ENCODE measurements at places on chromosomes 4 and X.

DNA sequence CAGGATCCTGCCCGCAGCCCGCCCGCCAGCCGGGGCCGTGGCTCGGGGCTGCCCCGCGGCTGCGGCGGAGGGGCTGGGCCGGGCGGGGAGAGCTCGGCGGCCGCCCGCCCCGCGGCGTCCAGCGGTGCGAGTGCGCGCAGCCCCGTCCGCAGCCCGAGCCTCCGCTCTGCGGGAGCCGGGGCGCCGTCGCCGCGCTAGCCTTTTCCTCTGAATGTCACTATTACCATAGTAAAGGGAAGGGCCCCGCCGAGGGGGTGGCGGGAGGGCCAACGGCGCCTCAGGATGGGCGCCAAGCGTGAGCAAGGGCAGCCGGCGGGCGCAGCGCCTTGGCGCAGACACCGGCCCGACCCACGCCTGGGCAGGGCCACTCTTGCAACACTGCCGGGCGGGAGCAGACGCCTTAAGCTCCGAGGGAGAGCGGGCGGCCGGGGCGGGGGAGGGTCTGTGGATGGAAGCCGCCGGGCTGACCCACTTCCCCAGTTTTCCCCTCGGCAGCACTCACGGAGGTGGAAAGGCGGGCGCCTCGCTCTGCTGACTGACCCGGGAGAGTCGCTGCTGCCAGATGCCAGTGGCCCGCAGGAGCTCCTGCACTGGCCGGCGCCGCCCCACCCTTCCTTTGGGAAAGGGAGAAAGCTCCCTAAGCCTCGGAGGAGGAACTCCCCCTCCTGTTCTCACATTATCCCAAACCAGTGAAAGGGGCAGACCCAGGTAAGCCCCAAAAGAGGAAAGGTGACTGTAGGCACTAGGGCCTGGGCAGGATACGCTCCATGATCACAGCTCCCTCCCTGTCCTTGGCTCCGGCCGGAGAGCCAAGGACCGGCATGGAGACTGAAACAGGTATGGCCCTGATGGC, 329.4 kb downstream of the HNRNPD start:
- peak; percentile 90 for DNase-seq

DNA sequence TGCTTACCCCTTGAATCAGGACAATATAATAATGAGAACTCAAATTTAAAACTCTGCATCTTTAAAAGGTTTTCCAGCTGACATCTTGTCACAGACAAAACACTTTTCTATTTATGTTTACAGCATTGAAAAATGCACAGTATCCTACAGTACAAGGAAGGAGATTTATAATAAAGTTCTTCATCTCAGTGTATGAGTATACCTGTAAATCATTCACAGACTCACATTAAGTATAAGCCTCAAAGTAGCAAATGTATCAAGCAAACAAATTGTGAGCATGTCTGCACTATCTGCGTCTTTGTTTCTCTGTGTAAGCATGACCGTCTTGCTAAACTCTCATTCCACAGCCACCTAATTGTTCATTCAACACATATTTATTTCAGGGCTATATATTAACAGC, 52.8 kb downstream of the PPP1R2C start:
- DNase-seq: no peak

DNA sequence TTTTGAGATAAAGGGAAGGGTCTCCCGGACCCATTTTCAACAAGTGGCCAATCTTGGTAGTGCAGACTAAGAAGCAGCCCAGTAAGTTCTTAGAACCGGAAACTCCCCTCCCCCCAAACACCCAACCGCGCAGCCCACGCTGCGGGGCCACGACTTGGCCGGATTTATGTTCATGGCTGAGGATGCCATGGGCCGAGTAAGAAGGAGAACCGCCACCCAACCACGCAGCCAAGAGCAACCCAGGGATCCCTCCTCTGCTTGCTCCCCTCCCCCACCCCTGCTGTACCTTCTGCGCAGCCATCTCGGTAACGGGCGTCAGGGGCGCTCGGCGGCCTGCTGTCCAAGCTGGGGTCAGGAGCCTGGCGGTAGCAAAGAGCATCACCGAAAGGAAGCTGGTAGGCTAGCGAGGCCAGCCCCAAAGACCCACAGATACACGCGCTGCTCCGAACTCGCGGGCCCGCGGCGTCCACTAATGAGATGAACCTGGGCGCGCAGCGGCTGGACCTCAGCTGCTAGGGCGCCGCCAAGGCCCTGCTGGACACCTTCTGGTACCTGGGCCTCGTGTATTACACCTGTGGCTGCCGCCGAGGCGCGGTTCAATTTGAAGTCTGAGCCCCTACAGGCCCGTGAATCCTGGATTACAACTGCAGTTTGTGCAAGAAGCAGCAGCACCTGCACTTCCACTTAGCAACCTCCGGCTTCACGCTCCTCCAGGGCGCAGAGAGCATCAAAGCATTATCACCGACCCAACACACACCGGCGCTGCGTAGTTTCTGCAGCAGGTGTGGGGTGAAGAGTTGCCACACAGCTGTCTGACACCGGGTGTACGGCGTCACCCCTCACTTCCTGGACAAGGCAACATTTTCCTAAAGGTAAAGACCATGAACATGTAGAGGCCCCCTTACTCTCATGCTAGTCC, 63.4 kb downstream of the NUDT10 start:
- DNase-seq: peak; percentile 49

GRCh38 chr4:187289371-187289770, 565.7 kb upstream of the FAT1 start:
- DNase-seq: no peak

DNA sequence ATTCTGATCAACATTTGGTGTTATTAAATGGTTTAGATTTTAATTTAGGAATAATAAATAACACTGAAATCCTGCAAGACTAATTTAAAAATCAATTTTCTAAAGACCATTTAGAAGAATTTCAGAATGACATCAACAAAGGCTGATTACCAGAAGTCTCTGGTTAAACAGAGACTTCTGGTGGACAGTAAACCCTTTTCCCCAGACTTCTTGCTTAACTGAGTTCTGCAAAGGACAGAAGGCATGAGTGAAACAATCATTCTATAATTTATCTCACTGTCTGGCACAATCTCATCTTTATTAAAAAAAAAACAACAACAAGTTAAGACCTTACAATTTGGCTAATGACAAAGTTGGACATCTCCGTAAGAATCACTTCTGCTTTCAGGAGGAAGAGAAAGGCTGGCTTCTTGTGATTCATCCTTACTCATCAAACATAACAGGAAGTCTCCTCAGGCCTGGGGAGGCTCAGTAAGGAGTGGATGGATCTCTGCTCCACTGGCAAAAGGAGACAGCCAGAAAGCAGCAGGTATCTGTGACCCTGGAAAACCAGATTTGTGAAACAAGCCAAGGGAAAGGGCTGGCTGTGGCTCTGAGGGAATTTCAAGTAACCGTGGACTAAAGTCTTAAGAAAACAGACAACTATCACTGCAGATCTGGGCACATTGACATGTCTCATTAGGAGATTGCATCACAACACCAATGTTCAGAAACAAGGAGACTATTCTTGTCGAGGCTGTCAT, 908 bp upstream of the TLR6 start:
- peak; percentile 67 for DNase-seq

- DNase-seq: no peak
Measured at GRCh38 chrX:24782011-24782410, 88.3 kb downstream of the POLA1 start.

DNA sequence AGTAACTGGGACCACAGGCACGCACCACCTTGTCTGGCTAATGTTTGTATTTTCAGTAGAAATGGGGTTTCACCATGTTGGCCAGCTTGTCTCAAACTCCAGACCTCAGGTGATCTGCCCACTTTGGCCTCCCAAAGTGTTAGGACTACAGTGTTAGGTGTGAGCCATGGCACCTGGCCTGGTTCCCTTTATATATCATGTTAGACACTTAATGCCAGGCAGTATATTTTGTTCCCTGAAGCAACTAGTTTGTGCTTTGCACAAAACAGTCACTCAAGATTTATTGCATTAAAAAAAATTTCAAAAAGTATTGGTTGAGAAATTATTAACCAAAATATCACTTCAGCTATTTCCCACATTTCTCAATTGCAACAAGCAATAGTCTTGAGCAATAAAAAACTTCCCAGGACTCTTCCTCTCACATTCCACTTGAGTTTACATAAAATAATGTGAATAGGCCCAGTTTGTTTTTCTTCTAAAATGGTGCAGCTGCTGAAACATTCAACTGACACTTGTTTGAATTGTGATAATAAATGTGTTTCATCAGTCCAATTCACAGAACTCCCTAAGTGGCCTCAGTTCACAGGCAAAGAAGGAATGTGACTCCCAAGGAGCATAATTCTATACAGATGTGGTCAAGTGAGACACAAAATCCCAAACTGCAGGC, 22.7 kb downstream of the CXCL1 start:
- no peak for DNase-seq

DNA sequence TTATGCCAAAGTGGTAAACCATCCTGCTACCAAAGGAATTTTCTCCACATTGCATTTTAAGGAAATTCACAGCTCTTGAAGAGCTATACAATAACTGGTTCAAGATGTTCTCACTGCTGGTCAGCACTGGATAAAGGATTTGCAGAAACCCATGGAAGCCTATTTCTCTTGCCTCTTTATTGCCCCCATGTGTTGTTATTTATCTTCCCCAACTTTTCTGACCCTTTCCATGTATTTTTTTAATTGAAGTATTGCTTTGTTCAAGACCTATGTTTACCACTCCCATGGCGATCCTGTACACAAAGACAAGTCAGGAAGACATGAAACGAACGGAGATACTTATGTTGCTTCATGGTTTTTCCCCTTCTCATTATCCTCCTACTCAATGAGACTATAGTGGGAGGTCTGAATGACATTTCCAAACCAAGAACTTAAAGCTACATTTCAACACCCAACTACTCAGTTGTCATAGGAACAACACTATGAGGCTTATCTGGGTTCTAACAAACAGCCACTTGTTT, 566.4 kb upstream of the DIPK2B start:
- no peak for DNase-seq

- peak; percentile 55 for DNase-seq
Measured at GRCh38 chr4:8615921-8616787, 23.6 kb downstream of the CPZ start.

GRCh38 chr4:2932321-2932950, 30.8 kb downstream of the NOP14 start:
- DNase-seq: peak; percentile 52

DNA sequence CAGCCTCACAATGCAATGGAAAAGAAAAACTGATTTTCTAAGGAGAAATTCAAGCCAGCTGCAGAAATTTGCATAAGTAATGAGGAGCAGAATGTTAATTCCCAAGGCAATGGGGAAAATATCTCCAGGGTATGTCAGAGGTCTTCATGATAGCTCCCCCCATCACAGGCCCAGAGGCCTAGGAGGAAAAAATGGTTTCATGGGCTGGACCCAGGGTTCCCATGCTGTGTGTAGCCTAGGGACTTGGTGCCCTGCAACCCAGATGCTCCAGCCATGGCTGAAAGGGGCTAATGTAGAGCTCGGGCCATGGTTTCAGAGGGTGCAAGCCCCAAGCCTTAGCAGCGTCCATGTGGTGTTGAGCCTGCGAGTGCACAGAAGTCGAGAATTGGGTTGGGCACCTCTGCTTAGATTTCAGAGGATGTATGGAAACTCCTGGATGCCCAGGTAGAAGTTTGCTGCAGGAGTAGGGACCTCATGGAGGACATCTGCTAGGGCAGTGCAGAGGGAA, 53.5 kb upstream of the TEX13C start:
- no peak for DNase-seq
